ENCODE measurements at places on chromosomes 3 and 15.
A peak's percentile ranks its signal among the peaks of the same experiment; 100 is the strongest.

DNA sequence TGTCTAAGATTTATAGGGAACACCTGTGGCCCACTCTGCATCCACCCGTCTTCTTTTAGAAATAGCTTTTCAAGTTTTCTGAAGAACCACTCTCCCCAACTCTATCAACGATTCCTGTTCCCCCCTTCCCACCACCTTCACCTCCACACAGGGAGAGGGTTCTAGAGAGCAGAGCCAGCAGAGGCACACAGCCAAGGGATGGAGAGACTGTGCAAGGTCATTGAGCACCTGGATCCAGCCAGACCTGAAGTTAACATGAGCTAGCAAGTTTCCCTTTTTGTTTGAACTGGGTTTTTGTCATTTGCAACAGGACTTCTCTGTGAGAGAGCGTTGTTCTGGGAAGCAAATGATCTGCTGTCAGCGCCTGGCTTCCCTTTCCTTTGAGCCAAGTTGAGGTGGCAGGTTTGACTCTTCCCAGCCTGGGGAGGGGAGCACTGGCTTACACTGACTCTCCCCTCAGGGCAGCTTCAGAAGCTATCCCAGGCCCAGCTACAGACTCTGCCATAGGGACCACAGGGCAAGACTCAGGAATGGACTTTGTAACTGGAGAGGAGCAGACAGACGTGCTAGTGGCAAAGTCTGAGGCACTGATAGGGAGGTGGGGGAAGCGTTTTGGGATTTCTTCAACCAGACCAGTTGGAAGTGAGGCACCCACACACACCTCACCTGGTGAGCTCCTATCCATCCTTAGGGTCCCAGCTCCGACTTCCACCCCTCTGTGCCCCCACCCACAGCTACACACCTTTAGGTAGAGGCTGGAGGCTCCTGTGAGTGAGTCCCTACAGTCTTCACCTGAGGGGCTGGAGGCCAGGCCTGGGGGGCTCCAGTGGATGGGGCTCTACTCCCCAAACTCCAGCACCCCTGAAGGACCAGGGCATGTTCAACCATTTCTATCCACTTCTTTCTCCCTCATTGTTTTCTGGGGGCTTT is 19.4 kb upstream of the PLXNA1 start:
- no peak for DNase-seq

DNA sequence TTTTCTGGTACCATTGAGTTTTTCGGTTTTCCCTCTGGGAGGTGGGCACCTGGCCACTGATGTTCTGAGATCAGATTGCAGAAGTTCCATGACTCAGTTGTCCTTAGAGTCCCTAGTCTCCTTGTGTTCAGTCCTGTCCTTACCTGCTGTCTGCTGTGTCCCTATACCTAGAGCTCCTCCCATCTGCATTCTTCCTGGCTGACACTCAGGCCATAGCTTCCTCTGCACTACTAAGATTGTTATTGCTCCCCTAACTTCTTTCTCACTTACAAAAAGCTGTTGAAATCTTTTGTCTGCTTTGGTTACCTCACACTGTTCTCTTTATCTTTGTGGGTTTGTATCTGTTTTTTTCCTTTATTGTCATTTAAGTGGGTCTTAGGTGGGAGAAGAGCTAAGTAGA is 13.2 kb downstream of the USP3 start:
- no peak for DNase-seq

DNA sequence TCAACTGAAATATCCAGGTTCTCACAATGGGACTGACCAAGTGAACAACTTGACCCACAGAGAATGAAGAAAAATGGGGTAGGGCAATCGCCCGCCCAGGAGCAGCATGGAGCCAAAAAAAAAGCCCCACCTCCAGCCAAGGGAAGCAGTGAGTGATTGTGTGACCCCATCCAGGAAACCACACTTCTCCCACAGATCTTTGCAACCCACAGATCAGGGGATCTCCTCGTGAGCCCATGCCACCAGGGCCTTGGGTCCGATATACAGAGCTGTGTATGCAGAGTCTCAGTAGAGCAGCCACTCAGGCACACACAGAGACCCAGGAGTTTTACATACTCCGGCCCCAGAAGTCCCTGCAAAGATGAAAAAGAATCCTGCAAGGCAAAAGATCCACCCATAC is 35.7 kb downstream of the PYGO1 start:
- no peak for DNase-seq

GRCh38 chr3:11276901-11277300 is 4.7 kb downstream of the ATG7 start:
- no peak for DNase-seq

- DNase-seq: no peak
Measured at GRCh38 chr3:40615110-40615915, 90.6 kb downstream of the ZNF621 start.

GRCh38 chr3:150267288-150267687 is 140.8 kb upstream of the TSC22D2 start:
- no peak for DNase-seq

DNA sequence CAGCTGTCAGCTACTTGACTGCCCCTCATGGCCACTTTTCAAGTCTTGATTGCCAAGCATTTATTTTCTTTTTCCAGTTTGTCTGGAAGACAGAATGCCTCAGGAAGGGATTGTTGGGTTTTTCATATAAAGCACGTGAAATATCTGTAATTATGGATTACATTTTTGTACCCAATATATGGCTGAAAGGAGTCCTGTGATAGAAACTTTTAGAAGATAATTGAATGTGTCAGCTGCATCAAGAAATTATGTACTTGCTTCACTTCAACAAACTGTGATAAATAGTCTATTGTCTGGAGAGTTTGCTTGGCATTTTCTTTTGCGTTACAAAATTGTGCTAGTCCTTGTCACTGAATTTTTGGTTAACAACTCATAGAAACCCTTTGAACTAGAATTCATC is 247.9 kb upstream of the SLCO3A1 start:
- DNase-seq: no peak

- no peak for DNase-seq
Measured at GRCh38 chr15:68907396-68907923, 22.9 kb upstream of the SPESP1 start.

GRCh38 chr3:194577986-194578905 is 55.0 kb downstream of the TMEM44 start:
- peak; percentile 22 for DNase-seq
